ENCODE measurements at places on chromosomes 6 and 20. TPM values are rescaled to one million over a fixed set of nuclear protein-coding genes. Genes with fewer than 3 reads are reported as not detected.
A peak's percentile ranks its signal among the peaks of the same experiment; 100 is the strongest.

DNA sequence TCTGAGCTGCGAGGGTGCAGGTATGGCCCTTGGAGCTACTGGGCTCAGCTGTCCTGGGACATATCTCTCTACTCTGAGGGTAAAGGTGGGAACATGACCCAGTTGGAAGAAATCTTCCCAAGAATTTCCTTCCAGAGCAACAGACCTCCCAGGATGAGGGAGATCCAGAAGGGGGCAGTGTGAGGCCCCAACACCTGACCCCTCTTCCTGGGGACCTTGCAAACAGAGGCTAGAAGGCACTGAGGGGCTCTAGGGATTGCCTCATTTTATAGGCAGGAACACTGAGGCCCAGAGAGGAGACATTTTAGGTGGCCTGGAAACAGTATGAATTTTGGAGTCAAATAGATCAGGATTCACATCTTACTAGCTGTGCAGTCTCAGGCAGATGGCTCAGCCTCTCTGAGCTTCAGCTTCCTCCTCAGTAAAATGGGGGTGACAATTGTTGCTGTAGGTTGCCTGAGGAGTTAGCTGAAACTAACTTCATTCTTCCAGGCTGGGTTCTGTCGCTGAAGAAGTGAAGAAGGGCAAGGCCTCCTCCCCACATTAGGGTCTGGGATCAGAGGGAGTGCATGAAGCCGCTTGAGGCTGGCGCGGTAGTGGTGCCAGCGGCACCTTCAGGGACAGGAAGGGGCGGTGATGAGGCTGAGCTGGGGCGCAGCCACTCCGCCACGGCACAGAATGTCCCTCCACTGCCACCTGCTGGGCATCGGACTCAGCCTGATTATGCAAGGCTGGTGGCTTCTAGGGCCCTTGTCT lies 11.4 kb downstream of the KCNK17 start:
- DNase-seq = peak; percentile 53

DNA sequence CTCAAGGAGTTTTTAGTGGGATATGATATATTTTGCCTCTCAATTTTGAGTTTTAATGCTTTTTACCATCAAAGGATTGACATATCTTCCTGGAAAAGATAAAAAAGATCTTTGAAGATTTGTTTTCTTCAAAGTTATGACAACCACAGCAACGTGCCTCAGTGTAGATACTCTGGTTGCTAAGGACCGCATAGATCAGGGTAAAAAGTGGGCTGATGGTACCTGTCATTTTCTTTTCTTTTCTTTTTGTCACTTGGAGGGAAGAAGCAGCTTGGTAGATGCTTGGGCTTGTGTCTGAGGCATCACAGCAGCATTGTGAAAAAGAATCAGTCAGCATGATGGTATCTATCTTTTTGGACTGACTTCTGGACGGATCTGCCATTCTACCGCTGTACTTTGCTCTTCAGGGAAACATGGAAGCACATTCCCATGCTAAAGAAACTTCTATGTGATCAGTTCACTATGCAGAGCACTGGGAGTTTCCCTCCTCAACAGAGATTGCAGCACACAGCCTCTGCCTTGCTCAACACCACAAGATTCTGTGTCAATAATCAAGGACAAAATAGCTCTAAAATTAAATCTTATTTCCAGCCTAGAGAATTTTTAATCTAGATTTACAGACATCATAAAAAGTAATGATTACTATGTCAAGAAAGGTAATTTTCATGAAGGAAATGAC lies 54.8 kb upstream of the SGK1 start:
- DNase-seq = no peak

- DNase-seq = no peak
Observed at GRCh38 chr20:52941808-52942207, 30.4 kb upstream of the TSHZ2 start.

- no peak for DNase-seq
Observed at GRCh38 chr20:20946122-20946759, 159.9 kb downstream of the LINC00237 start.

GRCh38 chr6:14659841-14660240 lies 542.3 kb downstream of the CD83 start:
- no peak for DNase-seq

GRCh38 chr6:43939281-43940070 lies 169.5 kb downstream of the VEGFA start:
- no peak for DNase-seq

Gene DEF6
- 4.1 TPM for polyA plus RNA-seq

GRCh38 chr6:21199262-21199661 lies 394.3 kb upstream of the SOX4 start:
- DNase-seq = no peak

GRCh38 chr6:5763407-5763806 lies 243.3 kb downstream of the NRN1 start:
- DNase-seq = no peak

- no peak for DNase-seq
Observed at GRCh38 chr20:1907586-1907985, 12.4 kb downstream of the SIRPA start.

- no peak for DNase-seq
Observed at GRCh38 chr6:53483423-53484353, 61.2 kb downstream of the GCLC start.

DNA sequence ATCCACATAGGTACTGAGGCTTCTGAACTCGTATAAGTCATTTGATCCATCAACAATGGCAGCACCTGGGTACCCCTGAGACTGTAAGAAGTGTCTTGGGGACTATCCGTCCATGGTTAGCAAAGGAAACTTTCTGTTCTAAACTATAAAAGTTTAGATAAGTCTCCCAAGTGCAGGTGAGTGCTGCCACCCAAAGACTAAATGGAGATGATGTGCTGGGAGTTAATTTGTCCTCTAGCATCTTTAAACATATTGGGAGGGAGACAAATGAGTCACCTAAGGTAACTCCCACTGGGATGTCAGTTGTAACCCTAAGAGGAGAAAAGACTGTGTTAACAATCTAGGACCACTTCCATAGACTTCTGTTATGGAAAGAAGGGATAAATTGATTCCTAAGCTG lies 6.2 kb downstream of the BEND6 start:
- DNase-seq = no peak

DNA sequence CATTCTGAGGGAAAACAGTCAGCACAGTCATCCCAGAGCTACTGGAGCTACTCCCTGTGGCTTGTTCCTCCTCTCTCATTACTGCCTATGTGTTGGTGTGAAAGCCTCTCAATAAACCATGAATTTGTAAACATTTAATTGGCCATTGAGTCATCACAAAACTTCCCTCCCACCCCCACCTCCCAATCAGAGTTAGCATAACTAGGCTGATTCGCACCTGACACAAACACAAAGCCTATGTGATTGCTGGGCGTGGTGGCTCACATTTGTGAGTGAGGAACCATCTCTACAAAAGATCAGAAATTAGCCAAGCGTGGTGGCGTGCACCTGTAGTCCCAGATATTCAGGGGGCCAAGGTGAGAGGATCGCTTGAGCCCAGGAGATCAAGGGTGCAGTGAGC lies 17.1 kb upstream of the SNTA1 start:
- no peak for DNase-seq

- DNase-seq = no peak
Observed at GRCh38 chr6:22754061-22754460, 184.7 kb downstream of the HDGFL1 start.

Gene SAPCD1
- 6.0 TPM for polyA plus RNA-seq

GRCh38 chr6:40887792-40888340 lies 151.2 kb downstream of the UNC5CL start:
- no peak for DNase-seq

- no peak for DNase-seq
Observed at GRCh38 chr20:45780159-45780558, 11.5 kb downstream of the WFDC3 start.

GRCh38 chr6:106360989-106361430 lies 493 bp downstream of the CRYBG1 start:
- no peak for DNase-seq

GRCh38 chr20:21941941-21942805 lies 236.7 kb downstream of the PAX1 start:
- DNase-seq = no peak

DNA sequence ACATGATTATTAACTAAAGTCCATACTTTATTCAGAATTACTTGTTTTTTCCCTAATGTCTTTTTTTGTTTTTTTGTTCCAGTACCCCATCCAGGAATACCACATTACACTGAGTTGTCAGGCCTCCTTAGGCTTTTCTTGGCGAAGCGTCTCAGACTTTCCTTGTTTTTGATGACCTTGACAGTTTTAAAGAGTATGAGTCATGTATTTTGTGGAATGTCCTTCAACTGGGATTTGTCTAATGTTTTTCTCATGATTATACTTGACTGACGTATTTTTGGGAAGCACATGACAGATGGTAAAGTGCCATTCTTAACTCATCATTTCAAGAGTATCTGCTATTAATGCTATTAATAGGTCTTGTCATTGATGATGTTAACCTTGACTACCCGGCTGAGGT lies 23.6 kb downstream of the ENPP1 start:
- DNase-seq = no peak

- no peak for DNase-seq
Observed at GRCh38 chr6:12250383-12250770, 39.8 kb upstream of the EDN1 start.

Gene PRPH2
- 3.8 TPM for polyA plus RNA-seq

- no peak for DNase-seq
Observed at GRCh38 chr6:2626401-2626800, 124.3 kb downstream of the MYLK4 start.

DNA sequence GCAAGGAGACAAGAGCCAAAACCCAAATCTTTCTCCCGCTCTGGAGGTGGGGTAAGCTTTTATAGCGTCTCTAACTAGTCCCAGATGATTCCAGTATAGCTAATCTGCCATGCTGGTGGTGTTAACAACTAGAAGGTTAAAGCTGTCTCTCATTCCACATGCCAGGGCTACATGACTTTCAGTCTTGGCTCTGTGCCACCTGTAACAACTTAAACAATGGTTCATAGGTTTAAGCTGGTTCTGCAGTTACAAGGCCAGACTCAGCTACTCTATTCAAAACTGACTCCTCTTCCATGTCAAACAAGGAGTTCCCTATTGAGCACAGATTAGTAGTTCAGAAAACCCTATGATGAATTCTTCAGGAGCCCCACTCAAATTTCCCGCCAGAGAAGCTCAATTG lies 128.9 kb downstream of the ELOVL4 start:
- DNase-seq = no peak

Gene EYS
- polyA plus RNA-seq = 0.66 TPM

DNA sequence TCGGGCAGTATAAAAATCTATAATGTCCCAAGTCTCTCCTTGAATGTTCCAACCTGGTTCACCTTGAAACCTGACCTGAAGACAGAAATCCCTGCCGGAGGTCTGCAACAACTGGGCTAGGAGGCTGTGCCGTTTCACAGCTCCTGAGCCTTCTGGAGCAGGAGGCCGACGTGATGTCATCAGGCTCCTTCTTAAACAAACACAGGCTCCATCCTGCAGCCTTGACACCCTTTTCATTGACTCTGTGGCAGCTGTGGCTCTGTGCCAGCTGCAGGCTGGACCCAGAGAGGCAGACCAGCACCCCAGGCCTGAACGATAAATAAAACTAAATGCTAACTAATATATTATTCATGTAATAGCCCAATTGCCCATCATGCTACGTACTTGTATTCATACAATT lies 483.9 kb downstream of the CD83 start:
- no peak for DNase-seq

DNA sequence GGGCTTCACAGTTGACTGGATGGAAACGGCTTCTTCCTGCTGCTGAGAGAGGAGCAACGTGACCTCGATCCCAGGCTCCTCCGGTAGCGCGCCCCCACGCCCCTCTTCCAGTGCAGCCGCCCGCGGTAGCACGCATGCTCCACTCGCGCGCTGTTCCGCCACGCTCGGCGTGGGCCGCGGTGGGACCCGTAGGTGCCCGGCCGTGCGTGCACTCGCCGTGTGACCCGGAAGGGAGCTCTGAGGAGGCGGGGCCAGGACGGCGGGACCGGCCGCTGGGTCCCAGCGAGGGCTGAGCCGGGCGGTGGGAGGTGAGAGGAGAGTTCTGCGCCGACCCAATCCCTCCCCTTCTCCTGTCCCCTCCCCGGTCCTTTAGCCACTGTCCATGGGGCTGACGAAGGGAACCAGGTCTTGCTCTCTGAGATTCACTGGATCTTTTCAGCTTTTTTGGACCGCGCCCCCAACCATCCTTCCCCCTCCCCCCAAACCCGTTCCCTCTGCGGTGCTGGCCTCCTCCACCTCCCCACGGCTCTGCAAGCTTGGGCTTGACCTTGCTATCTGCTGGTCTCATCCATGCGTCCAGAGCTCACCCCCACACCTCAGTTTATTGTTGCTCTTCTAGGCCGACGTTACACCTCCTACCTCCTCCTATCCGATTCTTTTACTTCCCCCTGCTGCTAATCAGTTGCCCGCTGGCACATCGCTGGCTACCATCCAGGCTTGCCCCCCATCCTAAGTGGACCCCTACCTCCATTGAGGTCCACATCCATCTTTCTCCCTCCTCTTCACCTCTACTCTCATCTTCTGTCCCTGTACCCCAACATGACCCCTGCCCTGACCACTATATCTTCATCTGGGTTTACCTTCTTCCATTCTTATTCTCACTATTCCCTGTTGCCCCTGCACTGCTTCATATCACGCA lies at the start of gene CUL9:
Gene CUL9 (plus strand): TSS at position 255 of the 919 bp plus-strand sequence. CDS start 2,115 bp downstream, outside the sequence.
- peak; percentile 57 for DNase-seq

DNA sequence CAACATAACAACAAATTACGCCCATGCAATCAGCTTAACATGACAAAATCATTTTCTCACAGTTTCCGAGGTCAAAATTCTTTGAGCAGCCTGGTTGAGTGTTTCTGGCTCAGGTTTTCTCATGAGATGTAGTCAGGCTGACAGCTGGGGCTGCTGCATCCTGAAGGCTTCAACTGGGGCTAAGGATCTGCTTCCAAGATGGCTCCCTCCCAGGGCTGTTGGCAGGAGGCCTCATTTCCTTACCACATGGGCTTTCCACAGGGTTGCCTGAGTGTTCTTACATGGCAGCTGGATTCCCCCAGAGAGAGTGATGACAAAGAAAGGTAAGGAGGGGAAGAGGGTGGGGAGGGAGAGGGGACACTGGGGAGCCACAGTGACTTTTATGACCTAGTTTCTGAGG lies 63.1 kb upstream of the NNAT start:
- DNase-seq = no peak

Gene ZNF133
- polyA plus RNA-seq = 25.8 TPM

DNA sequence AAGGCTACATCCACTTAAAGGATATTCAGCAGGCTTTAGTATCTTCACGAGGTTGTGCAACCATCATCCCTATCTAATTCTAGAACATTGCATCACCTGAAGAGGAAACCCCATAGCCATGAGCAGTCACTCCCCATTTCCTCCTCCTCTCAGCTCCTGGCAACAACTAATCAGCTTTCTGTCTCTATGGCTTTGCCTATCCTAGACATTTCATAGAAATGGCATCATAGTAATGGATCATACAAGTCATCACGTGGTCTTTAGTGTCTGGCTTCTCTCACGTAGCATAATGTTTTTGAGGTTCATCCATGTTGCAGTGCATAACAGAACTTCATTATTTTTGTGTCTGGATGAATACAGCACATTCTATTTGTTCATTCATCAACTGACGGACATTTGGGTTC lies 20.5 kb downstream of the SNAI1 start:
- DNase-seq = no peak

GRCh38 chr6:33723371-33724085 lies 12.0 kb upstream of the UQCC2 start:
- DNase-seq = no peak

GRCh38 chr20:19922716-19923115 lies 94.4 kb upstream of the NAA20 start:
- no peak for DNase-seq
